CD14-positive monocyte (primary cell): ENCODE measurements at places on chromosomes 6 and 20.

GRCh38 chr6:27532820-27533538 is 60.1 kb upstream of the ZNF184 start:
- no peak for DNase-seq

- peak; percentile 10 for DNase-seq
Observed at GRCh38 chr6:157615420-157615769, 207.7 kb upstream of the SNX9 start.

DNA sequence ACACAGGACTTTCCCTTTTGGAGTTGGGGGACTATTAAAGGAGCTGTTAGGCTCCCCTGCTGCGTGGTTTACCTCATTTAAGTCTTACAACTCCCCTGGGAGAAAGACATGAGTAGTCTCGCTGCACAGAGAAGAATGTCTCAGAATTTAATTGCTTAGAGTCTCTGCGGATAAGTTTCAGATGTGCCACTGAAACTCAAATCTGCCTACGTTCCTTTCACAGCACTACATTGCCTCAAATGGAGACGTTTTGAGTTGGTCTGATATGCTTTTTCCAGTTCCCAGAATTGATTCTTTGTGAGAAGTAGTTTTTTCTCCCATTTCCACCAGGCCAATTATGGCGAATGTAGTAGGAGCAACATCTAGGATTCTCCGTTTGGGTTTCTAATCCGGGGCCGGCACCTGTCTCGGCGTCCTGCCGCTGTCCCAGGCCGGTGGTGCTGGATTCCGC is 532 bp upstream of the SLC35F1 start:
- no peak for DNase-seq

DNA sequence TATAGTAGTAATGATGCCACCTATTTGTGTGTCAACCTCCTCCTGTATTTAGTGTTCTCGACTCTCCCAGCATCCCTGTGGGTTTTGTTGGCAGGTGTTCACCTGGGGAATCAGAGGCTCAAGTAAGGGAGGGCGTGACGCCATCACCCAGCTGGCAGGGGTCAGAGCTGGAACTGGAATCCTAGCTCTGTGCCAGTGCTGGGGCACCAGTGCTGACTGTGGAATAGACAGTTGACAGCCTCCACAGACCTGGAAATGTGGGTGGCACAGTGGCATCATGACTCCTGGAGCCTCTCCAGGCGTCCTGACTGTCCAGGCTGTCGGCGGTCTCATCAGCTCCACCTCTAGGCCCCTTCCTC is 102.8 kb downstream of the SYCP2 start:
- DNase-seq, result no peak

GRCh38 chr6:168992446-168993144 is 261.1 kb downstream of the THBS2 start:
- DNase-seq, result no peak

DNA sequence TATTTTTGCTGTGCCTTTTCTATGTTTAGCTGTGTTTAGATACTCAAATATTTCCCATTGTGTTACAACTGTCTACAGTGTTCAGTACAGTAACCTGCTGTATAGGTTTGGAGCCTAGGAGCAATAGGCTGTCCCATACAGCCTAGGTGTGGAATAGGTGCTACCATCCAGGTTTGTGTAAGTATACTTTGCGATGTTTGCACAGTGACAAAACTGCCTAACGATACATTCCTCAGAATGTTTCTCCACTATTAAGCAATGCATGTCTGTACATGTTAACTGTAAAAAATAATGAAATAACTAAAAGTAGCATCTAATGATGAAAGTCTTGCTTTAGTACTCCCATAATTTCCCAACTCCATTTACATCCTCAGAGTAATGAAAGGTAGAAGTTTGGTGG is 46.0 kb downstream of the SERAC1 start:
- no peak for DNase-seq

DNA sequence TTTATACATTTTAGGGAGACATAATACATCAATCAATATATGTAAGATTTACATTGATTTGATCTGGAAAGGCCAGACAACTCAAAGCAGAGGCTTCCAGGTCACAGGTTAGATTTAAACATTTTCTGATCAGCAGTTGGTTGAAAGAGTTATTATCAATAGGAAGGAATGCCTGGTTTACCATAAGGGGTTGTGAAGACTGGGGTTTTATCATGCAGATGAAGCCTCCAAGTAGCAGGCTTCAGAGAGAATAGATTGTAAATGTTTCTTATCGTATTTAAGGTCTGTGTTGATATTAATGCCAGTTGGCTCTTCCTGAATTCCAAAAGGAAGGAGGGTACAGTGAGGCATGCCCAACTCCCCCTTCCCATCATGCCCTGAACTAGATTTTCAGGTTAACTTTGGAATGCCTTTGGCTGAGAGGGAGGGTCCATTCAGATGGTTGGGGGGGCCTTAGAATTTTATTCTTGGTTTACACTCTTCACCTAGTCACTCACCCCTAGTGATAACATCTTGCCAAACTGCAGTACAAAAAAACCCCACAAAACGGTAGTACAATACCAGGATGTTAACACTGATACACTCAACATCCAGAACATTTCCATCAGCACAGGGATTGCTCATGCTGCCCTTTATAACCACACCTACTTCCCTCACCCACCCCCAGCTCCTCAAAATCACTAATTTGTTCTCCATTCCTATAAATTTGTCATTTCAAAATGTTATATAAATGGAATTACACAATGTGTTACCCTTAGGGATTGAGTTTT is 259.6 kb upstream of the PLN start:
- DNase-seq, result no peak

GRCh38 chr6:25669413-25669812 is 17.4 kb downstream of the SCGN start:
- no peak for DNase-seq

DNA sequence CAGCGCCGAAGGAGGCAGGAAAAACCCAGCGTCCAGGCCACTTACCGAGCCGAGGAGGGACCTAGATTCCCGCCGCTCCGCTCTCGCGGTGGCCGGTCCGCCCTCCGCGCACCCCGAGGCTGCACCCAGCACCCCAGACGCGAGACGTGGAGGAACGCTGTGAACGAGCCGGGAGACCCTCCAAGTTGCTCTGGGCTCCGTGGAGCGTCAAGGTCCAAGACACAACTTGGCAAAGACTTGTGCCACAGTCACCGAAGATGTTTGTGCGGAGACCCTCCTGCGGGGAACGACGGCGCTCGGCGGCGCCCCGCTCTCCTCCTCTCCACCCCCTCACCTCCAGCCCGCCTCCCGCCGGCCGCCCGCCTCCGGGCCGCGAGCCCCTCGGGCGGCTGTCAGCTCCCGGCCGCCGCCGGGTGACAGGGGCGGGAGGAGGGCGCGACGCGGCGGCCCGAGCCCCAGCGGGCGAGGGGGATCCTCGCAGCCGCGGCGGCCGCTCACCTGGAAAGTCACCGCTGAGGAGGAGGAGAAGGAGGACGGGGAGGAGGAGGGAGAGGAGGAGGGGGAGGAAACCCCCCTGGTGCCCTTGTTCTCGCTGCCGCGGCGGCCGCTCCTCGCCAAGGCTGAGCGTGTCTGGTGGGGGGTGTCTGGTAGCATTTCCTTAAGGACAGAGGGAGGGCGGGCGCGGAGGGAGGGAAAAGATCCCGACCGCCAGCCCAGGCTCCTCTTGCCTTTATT is 637 bp upstream of the HIVEP2 start:
- DNase-seq, result peak; percentile 63

DNA sequence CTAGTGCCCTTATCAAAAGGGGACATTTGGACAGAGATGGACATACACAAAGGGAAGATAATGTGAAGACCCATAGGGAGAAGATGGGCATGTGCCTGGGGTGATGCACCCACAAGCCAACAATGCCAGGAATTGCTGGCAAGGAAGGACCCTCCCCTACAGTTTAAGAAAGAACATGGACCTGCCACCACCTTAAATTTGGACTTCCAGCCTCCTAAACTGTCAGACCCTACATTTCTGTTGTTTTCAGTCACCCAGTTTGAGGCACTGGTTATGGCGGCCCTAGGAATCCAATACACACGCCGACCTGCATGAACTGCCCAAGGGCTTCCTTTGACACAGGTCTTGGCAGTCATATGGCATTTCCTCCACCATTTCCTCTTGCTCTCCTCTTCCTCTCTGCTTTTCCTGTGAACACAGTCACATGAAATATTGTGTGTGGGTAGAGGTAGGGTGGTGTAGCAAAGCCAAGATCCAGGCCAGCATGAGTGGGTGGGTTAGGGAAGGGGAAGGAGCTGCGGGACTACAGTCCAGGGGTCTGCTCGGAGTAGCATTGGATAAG is 115.6 kb downstream of the ZDHHC14 start:
- DNase-seq, result no peak

DNA sequence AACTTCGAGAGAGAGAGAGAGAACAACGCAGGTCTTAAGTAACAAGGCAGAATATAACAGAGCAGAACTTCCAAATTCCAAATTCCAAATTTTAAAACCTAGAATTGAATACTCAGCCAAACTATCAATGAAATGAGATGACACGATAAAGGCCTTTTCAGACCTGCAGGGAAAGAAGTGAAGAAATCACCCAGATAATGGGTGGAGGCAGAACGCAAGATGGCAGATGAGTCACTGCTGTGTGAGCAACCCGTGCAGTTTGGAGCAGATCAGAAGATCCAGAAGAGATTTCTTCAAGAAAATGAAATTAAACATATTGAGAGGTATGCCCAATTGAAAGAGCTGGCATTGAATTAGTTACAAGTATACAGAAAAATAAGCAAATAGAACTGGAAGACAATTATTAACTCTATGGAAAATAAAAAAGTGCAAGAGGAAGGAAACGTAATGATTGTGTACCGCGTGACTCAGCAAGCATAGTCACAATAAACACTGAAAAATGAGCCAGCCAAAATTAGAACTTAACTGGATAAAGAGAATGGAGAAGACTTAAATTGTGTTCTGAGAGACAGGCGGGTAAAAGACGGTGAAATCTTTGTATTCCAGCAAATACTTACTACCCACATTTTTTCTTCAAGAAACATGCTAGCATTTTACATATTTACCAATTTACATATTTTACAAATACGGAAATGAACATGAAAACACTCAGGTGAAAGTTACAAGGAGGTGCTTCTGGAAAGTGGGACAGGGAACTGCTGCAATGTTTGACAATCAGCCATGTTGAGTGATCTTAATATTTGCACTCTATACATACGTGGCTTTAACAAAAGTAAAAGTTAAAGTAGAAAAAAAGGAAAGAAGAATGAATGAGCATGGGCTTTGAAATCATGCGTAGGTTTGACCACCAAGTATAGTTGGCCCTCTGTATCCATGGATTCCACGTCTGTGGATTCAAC is 87.9 kb upstream of the CDYL start:
- DNase-seq, result peak; percentile 90
